NCI-H460 (cell line): ENCODE measurements at places on chromosomes 5 and 9.

GRCh38 chr9:134175291-134175807 is 11.0 kb upstream of the RNU6ATAC start:
- peak; percentile 20 for DNase-seq

DNA sequence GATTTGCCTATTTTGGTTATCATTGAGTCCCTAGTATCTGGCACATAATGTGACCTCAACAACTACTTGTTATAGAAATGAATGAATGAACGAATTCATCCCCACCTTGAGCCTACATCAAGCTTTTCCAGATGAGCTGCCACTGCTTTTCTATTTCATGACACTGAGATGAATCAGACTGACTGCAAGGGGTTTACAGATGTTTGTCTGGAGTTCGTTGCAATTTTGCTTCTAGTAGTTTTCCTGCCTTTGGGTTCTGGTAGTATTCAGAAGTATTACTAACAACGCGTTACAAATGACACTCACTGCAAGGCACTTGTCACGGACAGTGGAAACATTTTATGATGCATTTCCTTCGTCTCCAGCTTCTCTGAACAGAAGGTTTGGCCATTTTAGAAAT is 222.3 kb downstream of the CD180 start:
- no peak for DNase-seq

DNA sequence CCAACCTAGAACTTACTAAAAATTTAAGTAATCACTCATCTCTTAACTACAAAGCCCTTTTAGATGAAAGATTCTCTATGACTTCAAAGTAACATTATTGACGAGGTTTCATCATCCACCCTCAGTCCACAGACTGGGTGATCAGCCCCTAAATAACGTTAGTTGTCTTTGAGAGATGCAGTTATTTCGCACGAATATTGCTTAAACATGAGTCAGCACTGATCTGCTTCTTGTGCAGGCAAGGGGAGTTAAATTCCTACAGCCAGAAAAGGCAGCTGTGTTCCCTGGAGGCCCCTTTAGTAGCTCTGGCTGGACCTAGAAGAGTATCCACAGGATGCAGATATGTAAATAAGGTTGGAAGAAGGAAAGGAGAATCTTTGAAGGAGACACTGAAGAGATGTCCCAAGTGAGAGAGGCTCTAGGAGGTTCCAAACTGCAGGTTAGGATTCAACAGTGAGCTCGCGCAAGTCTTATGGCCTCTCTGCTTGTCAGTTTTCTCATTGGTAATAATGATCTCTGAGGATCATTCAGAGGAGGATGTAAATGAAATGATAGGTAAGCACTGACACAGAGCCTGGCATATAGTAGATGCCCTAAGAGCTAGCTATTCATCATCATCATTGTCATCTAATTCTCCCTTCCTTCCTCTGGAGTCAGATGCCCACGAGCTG is 122.2 kb upstream of the MAN2A1 start:
- DNase-seq: no peak

- DNase-seq: no peak
Observed at GRCh38 chr5:40679913-40680681, at the start of gene PTGER4. TSS of gene PTGER4 (plus strand) at chr5:40679915. CDS start at chr5:40680994, 1,079 bp downstream.

DNA sequence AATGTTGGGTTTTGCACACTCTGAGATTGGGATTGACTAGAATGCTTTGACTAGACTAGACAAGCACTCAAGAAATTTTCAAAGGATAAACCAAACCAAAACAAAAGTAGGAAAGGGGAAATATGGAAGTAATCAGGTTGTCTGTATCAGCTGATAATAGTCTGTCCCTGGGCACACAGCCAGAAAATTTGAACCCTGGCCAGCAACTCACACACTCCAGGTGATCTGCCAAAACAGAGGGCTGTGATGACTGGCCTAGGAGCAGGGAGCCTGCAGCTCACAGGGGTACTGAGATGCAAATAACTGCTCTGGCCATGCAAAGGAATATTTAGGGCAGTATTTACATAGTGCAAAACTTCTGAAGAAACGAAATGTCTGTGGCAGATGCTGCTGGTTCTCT is 112.3 kb upstream of the SMIM23 start:
- no peak for DNase-seq
